Natural killer cell treated with Interleukin-12 subunit alpha and Interleukin-12 subunit beta and Interleukin-15 and Interleukin-18, amount 100 ng/mL, for 72 hours (primary cell): ENCODE measurements at places on chromosomes 1 and 21. TPM values are rescaled to one million over a fixed set of nuclear protein-coding genes. Genes with fewer than 3 reads are reported as not detected.

BEND5 gene
- total RNA-seq: 0.95 TPM

DNA sequence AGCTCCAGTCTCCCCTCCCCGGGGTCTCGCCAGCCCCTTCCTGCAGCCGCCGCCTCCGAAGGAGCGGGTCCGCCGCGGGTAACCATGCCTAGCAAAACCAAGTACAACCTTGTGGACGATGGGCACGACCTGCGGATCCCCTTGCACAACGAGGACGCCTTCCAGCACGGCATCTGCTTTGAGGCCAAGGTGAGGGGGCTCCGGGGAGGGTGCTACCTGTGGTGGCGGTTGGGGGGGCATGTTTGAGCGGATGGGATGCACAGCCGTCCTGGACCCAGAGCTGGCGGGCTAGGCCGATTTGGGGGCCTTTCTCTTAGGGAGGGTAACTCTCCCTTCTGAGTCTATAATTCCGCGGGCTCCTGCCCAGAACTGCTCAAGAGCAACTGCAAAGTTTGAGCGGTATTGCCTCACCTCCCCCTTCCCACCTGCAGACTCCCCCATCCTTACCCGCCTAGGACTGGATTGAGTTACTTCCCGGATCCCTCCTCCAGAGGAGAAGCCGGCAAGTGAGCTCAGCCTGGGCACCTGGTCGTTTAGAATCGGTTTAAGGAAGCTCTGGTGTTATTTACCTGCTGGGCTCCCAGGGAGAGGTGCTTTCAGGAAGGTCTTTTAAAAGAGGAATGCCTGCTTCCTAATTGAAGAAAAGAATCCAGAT is 730 bp downstream of the NOS1AP start:
- no peak for DNase-seq
- peaks cover 4% of the 10 kb centered on the region for H3K4me1 ChIP-seq
- H3K4me3 ChIP-seq: peak overlapping the region; percentile 62
- H3K27me3 ChIP-seq: peaks cover 42% of the 10 kb centered on the region
- no peaks in the 10 kb centered on the region for H3K36me3 ChIP-seq
- H3K27ac ChIP-seq: no peak overlapping the region

DNA sequence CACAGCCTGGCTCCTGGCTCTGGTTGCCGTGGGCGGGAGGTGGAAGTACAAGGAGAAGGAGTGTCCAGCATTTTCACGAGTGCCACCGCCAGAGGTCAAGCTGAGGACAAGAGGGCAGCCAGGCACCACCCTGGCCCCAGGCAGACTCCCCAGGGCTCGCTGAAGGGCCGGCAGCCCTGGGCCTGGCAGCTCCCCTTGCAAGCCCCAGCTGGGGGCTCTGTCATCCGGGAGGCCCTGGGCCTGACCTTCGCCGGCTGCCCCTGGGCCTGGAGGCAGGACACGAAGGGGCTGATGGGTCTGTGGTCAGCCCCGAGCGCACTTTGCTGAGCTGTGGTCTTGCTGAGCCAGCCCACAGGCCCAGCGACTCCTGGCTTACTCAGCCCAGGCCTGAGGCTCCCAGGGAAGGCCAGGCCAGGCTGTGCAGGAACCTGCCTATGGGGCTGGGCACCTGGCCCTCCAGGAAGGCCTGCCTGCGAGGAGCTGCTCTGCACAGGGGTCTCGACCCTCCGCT is 74.8 kb downstream of the MORN1 start:
- no peak for DNase-seq
- H3K27ac ChIP-seq: no peak overlapping the region
- no peaks in the 10 kb centered on the region for H3K27me3 ChIP-seq
- no peak overlapping the region for H3K4me3 ChIP-seq
- no peaks in the 10 kb centered on the region for H3K4me1 ChIP-seq

- no peak for DNase-seq
- H3K4me1 ChIP-seq: no peaks in the 10 kb centered on the region
- H3K4me3 ChIP-seq: no peak overlapping the region
- no peak overlapping the region for H3K27ac ChIP-seq
- no peaks in the 10 kb centered on the region for H3K27me3 ChIP-seq
- H3K36me3 ChIP-seq: peaks cover 7% of the 10 kb centered on the region
Observed at GRCh38 chr21:16504766-16505165, 775.0 kb downstream of the USP25 start.
